CD4-positive, alpha-beta T cell treated with Interleukin-4 for 4 hours (primary cell): ENCODE measurements at places on chromosomes 4 and X.

DNA sequence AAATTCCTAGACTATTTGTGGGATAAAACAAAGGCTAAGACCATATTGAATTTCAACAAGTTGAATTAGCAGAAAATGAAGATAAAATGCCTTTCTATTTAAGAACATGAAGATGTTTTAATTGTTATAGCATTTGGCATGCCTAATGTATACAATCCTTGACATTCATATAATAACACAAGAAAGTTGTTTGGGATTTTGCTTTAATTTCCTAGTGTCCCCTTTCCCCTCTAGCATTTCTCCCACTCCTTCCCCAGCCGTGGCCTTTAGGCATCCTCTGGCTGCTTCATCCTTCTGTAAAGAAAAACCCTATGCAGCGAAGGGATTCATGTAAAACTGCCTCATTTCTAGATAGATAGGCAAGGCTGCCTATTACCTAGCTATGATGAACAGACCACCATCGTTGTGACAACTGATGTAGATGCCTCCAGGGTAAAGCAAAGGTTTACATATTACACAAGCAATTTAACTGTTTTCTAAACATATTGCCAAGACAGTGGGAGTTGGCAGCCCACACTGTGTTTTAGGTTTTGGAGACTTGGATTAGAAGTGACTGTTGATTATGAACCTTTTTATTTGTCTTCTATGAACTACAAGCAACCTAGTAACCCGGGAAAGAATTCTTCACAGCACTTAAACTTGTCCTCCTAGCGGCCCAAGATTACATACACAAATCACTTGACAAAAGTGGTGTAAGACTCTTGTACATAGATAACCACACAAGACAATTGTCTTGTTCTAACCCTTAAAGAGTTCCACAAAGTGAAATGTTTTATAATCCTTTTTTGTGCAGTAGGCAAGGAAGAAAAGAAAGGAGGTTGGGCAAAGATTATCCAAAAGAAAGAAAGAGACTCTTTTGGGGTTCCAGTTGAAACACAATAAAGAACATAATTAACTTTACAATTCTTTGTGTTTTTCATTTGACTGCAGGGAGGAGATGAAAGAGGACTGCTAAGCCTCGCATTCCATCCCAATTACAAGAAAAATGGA lies 59.9 kb downstream of the HHIP start:
- no peak for DNase-seq

GRCh38 chr4:143575331-143575730 lies 61.8 kb downstream of the SMARCA5 start:
- no peak for DNase-seq

- no peak for DNase-seq
These were observed 47.9 kb downstream of the TLR10 start for GRCh38 chr4:38734911-38735310.

- no peak for DNase-seq
These were observed 76.2 kb upstream of the GBA3 start for GRCh38 chr4:22616516-22616915.
